SJSA1 (cell line): ENCODE measurements at places on chromosomes 6 and 20. TPM values are rescaled to one million over a fixed set of nuclear protein-coding genes. Genes with fewer than 3 reads are reported as not detected.

DNA sequence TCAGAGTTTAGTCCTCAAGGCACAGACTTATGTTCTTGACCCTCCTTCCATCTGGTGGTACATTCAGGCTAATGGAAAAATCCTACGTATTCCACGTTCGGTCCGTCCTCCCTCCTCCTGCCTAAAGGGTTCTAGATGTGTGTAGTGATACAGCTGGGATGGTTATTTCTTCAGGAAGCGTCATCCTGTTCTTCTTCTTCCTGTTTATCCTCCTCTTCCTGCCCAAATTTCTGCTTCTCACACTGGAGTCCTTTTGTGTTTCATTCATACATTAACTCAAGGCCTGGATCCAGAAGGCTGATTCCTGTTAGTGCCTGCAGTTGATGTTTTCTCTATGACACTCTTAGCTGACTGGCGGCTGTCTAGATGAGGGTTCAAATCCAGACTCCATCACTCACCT, 16.8 kb upstream of the UNC93A start:
- DNase-seq, result no peak

GRCh38 chr6:31775184-31775583, 1.9 kb downstream of the VWA7 start:
- no peak for DNase-seq

The ARG1 gene
- not detected in 2 replicates for total RNA-seq

The KIFC1 gene
- 95.5 and 120 TPM in 2 replicates for total RNA-seq

DNA sequence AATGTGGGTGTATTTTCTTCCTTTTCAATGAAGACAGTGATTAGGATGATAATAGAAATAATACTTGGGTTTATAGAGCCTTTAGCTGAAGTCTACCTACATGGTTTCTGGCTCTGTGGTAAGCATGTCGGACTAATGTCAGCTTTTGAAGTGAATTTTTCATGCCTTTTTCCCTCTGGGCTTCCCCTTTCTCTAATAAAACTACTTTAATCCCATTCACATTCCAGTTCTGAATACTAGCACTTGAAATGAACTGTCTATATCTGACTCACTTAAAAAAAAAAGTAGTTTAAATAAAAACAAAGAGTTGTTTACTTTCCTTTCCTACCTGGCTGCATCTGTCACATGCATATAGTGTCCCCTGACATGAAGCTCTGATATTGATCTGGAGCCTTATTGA, 545.9 kb upstream of the FLRT3 start:
- DNase-seq, result no peak
